ENCODE measurements at places on chromosomes 2 and 18.
A peak's percentile ranks its signal among the peaks of the same experiment; 100 is the strongest.

DNA sequence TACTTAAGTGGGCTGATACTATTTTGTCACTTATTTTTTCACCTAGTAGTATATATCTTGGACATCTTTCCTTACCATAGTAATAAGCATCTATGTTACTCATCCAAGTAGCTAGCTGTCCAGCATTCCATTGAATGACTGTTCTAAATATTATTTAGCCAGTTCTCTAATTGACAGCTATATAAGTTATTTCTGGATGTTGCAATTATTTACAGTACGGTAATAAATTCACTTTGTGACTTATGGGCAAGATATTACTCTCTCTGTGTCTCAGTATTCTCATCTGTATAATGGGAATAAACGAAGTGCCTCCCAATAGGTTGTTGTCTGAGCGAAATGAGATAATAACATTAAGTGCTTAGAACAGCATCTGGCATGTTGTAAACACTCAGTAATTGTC lies 46.6 kb upstream of the AGAP1 start:
- DNase-seq, result no peak

DNA sequence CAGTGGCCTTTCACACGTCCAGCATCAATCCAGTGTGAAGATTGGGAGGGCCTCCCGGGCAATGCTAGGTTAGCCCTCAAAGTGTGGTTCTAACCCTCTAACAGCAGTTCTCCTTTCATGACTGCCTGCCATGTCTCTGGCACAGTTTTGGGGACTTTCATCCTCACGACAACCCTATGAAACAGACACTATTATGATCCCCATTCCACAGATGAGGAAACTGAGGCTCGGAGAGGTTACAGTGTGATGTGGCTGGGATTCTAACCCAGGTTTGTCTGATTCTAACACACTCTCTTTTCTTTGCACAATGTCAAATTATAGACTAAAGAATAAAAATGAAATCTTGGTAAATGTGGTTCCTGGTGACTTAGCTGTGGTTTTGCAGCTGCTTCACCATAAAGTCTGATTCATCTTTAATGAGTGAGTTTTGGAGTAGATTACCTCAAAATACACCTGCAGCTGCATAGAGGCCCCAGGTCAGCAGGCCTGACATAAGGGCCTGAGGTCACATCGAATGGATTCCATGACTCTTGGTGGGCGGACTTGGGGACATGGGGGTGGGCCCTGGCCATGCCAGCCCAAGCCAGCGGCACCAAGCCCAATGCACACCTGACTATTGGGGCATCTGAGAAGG lies 214.4 kb downstream of the GLI2 start:
- DNase-seq, result no peak

GRCh38 chr2:121723316-121723715 lies 13.4 kb downstream of the NIFK start:
- DNase-seq, result no peak

- no peak for DNase-seq
Observed at GRCh38 chr2:37167636-37168180, 10.9 kb upstream of the EIF2AK2 start.

DNA sequence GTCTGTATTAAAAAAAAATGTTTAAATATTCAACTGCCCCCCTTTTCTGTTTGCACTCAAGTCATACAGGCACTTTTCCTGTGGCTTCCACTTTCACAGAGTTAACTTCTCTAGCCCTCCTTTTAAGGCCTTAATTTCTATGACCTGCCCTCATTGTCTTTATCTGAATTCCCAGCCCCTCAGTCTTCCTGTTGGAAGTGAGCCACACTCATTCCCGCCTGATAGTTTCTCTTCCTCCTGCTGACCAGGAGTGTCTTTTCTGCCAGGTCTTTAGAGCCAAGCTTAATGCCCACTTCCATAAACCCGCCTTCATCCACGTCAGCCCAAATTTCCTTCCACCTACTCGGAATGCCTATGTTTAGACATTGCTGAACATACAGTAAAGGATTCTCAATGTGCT lies 10.5 kb downstream of the COPS8 start:
- no peak for DNase-seq

DNA sequence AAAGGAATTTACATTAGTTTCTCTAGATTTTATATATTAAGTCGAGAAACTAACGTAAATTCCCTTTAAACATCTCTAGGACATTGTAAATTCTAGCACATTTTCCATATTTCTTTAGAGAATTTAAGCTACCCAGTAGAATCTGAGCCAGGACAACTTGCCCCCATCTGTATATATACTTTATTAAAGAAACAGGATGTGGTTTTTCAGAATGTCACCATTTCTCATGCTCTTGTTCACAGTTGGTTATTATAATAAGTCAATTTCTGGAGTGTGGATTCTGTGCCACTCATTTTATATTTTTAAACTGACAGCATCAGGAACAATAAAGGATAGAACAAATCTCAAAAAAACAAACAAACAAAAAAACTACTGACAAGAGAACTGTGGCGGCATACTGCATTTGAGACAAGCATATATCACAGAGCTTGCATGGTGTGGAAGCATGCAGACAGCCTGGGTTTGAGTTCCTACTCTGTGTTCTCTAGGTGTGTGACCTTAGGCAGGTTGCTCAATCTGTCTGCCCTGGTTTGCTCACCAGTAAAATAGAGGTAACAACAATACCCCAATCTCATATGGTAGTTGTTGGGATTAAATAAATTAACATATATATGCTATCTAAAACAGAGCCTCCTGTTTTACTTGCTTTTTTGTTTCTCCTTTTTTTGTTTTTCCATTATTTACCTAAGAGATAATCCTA lies 61.4 kb upstream of the DNER start:
- no peak for DNase-seq

- no peak for DNase-seq
Observed at GRCh38 chr2:156339865-156340264, 7.3 kb upstream of the NR4A2 start.

GRCh38 chr2:124975648-124976047 lies 950.6 kb downstream of the CNTNAP5 start:
- DNase-seq, result no peak

- peak; percentile 20 for DNase-seq
Observed at GRCh38 chr2:219119422-219120043, 41.1 kb downstream of the NHEJ1 start.

DNA sequence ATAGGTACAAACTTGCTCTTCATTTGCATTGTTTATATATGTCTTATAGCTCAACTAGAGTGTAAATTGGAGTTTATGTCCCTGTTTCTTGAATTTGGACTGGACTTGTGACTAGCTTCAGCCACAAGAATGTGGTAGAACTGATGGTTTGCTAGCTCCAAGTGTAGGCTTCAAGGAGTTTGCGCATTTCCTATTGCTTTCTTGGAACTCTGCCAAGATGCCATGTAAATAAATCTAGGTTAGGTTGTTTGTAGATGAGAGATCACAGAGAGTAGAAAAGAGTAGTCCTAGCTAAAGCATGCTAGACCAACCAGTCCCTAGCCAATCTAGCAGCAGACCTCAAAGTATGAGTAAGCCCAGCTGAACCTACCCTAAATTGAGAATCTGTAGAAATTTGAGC lies 183.0 kb upstream of the CYP26B1 start:
- DNase-seq, result no peak

DNA sequence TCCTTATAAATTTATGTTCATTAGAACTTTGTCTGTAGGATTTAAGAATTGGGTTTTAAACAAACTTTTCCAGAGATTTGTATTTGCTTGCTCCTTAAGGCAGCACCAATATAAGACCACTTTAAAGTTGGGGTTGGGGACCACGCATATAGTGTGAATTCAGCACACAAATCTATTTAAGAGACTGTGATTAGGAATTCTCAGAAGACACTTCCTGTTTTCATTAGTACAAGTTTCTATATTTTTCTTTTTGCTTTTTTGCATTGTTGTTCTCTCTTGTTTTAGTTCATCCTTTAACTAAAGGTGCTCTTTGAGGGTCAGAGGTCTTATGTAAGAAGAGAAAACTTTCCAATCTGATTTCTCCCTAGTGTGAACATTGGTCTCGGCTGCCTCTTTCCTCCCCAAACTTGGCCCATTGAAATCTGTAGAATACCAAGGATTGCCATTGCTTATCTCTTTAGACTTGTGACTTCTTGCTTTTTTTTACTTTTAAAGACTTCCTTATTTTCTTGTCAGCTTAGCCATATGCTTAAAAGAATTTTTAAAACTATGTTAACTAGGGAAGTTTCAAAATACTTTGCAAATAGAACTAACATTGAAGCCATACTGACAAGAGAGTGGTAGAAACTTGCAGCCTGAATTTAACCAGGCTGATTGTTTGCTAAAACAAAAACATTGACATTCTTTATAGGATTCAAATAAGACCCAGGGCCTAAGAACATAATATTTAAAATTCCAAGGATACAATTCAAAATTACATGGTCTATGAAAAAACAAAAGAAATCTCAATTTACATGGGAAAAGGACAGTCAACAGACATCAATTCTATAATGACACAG lies 264.1 kb upstream of the FN1 start:
- DNase-seq, result no peak

- no peak for DNase-seq
Observed at GRCh38 chr2:67564076-67564475, 166.9 kb downstream of the ETAA1 start.

DNA sequence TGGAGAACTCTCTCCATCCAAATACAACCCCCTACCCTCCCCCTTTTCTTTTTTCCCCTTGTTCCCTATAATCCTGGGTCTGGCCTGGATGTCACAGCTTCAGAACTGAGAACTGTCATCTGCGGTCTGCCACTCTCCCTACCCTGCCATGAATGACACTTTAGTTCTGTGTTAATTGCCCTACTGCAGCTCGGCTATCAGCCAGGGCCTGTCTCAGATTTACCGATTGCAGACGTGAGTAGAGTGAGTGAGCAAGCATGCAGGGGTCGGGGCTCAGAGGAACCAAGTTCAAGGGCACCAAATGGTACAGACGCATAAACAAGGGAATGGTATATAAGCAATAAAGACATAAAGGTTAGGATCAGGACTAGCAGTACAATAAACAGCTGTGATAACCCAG lies 967.8 kb downstream of the BCL11A start:
- no peak for DNase-seq

DNA sequence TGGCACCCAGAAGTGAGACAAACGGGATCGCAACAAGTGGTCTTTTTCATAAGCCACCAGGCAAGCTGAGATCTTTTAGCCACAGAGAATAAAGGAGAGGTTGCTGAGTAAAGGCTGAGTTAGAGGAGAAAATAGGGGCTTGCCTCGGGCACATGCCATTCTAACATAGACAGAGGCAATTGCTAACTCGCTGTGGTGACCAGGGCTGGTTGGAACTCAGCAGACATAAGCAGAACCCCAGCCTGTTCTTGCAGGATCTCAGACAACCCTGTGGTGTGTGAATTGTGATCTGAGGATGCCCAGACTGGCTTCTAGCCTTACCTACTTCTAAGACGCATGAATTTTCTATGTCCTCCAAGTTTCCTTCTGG lies 300.2 kb downstream of the CDCA7 start:
- no peak for DNase-seq

DNA sequence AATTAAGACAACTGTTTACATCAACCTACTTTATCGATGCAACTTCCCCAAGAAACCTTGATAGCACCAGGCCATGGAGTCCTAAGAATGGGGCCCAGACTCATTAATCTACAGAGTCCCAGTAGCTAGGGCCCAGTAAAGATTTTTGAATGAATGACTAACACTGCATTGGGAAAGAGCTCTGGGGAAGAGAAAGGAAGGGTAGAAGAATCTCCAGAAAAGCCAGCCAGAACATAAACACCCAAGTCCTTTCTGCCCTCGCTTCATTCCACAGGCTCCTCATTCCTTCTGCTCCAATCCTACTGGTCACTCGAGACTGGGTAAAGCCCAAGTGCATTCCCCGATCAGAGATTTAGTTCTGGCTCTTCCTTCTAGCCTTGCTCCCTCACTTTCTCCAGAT lies 44.3 kb downstream of the CYRIA start:
- DNase-seq, result no peak

DNA sequence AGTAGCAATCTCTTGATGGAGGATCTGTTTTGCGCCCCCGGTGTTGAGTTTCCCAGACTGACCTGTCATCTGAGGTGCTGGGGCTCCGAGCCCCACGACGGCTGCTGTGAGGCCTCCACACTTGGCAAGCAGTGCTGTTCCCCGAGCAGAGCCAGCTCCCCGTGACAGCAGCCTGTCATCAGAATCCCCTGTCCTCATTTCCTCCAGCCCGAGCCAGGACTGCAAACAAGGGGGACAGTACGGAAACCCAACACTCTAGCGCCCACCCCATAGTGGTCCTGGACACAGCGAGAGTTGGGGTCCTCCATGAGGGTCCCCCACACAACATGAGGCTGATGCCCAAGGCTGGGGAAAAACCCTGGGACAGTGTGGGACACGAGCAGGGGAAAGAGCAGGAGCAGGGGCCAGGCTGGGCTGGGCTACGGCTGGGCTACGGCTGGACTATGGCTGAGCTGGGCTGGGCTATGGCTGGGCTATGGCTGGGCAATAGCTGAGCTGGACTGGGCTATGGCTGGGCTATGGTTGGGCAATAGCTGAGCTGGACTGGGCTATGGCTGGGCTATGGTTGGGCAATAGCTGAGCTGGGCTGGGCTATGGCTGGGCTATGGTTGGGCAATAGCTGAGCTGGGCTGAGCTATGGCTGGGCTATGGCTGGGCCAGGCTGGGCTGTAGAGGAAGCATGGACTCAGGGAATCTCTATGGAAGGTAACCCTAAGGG lies 1.5 kb upstream of the KLHL30 start:
- DNase-seq, result peak; percentile 55

DNA sequence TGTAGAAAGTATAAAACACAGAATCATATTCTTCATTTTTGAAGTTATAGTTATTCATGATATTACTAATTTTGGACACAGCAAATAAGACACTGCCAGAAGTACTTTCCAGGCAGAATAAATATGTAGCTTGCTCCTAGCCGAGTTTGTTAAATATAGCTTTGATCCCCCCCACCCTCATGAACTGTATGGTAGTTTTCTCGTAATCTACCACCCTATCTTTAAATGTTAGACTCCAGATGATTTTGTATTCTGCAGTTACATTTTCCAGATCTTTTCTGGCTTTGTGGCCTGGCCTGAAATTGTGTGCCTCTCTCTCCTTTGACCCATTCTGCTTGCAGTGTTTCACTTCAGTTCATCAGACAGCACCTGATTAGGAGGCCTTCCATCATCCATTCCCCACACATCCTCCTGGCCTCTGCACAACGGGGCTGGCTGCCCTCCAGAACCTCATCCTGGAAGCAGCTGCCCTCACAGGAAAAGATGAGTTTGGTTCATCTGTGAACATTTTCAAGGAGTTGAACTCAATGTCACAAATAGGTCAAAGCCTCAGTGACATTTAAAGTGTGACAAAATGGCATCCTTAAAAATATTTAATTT lies 4.7 kb upstream of the KCNJ3 start:
- no peak for DNase-seq

DNA sequence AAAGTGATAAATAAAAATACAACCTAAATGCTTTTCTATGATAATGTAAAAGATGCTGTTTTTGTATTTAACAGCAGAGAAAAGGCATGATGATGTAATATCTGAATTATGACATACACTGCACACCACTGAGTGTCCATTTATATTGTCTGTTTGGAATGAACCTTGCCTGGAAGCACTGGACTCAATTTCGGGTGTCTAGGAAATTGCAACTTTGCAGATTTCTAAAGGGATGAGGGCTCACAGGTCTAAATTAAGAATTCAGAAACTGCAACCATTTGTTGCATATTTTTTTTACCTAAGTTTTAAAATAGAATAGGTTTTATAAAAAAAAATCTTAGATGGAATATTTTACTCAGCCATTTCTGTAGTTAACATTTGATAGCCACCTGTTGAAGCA lies 131.1 kb upstream of the EPC2 start:
- no peak for DNase-seq

- no peak for DNase-seq
Observed at GRCh38 chr2:20429528-20429927, 17.3 kb upstream of the RHOB start.

GRCh38 chr2:238568455-238569440 lies 142.0 kb downstream of the ASB1 start:
- no peak for DNase-seq

- no peak for DNase-seq
Observed at GRCh38 chr2:190782264-190782663, 98.4 kb upstream of the GLS start.
